ENCODE measurements at places on chromosomes 7 and 10.

DNA sequence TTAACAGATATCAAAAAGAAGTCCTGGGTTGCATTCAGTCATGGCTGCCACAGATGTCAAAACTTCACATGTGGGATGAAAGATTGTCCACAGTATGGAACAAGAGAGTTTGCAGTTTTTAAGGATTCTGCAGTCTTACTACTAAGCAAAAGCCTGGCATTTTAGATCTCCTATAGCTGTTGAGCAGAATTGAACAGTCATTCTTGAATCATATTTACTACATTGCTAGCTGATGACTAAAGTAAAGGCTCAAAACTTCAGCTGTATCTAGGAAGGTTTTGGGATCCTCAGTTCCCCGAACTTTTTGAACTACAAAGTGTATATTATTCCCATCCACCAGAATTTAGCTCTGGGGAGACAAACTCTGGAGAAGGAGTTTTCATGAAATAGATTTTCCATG, 31.0 kb downstream of the BET1 start:
- peak; percentile 7 for DNase-seq

DNA sequence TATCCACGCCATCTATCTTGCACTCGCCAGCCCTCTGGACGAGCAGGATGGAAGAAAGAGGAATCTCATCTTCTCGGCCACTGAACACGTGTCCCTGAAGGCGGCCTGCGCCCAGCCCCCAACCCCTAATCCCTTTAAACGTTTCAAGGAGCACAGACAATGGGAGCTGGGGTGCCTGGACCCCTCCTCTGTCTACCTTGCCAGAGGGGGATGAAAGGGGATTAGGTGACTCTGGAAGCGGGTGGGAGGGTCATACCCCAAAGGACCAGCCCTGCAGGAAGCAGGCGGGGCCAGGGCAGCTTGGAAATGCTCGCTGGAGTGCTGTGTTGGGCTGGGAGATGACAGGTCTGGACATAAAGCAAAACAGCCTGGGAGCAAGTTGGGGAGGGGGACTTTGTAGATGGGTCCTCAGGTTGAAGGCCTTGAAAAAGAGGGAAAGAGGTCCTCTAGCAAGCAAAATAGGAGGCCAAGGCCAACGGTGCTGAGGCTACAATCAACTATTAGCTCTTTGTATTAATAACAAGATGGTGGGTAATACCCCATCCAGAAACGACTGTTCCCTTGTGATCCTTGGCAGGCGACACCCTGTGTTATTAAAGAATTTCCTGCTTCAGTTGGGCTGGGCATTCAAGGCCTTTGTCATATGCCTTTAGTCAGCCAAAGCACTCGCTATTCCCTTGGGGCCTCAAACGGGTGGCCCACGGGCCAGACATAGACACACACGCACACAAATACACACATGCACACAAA, 126.5 kb upstream of the UNC5B start:
- peak; percentile 5 for DNase-seq

GRCh38 chr7:104883248-104883717, 130.7 kb upstream of the KMT2E start:
- DNase-seq = no peak

- no peak for DNase-seq
Measured at GRCh38 chr10:32357056-32357735, 10.2 kb upstream of the EPC1 start.

GRCh38 chr10:123160311-123160980, 6.2 kb downstream of the BUB3 start:
- DNase-seq = no peak

- no peak for DNase-seq
Measured at GRCh38 chr10:103062854-103063590, 130.1 kb downstream of the NT5C2 start.

GRCh38 chr7:155138204-155138603, 68.1 kb downstream of the HTR5A start:
- no peak for DNase-seq

GRCh38 chr10:98125940-98126631, 8.4 kb upstream of the R3HCC1L start:
- DNase-seq = no peak

DNA sequence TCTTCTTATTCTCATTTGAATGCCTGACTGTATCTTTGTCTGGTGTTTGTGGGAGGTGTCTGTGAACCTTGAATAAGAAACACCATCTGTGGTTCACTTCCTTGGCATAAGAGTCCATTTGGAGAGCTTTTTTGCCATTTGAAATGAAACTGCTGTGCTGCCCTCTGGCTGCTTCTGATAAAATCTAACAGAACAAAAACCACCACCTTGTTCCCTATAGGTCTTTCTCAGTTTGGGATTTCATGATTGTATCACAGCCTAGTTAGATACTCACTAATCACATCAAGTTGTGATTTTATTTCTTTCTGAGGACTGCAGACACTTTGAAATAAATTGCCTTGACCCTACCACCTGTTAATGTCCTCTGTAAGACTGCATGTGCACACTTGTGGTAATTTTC, 102.7 kb upstream of the FAM13C start:
- peak; percentile 24 for DNase-seq

GRCh38 chr7:122544463-122544862, 154.5 kb downstream of the RNF133 start:
- DNase-seq = no peak

DNA sequence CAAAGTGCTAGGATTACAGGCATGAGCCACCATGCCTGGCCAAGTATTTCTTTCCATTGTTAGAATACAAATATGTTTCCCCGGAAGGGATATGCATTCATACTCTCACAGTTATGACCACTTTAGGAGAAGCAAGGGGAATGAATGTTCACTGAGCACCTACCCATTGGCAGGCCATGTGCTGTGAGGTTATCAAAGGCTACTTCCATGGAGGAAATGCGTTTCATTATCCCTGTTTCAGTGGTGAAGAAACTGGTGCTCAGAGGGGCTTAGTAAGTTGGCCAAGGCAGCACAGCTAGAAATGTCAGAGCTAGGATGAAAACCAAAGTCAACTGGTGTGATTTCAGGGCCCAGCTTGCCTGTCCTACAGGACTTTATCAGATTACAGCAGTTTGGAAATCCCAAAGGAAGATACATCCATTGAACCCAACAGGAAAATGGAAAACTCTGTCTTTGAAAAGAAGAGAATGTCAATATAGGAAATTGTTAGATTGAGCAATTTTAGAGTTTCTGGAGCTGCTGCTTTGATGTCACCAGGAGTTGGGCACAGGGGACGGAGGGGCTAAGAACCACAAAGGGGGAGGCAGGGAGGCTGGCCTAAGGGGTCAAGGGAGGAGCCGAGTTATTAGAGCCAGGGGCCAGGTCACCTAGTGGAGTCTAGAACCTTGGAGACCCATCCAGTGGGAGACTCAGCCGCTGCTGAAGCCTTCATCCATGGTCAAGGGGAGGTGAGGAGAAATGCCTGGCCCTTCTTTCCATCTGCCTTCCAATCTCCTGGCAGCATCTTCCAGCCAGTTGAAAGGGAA, 319.8 kb downstream of the FRMD4A start:
- DNase-seq = no peak

DNA sequence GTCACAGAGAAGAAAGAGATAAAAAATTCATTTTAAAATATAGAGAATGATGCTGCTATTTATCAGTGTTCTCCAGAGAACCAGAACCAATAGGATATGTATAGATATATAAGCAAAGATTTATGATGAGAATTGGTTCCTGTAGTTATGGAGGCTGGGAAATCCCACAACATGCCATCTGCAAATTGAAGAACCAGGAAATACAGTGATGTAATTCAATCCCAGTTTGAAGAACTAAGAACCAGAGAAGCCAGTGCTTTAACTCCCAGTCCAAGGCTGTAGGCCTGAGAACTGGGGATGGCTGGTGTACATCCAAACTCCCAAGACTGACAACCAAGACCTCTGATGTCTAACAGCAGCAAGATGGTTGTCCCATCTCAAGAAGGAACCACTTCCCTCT, 192.9 kb upstream of the PLXDC2 start:
- DNase-seq = no peak

DNA sequence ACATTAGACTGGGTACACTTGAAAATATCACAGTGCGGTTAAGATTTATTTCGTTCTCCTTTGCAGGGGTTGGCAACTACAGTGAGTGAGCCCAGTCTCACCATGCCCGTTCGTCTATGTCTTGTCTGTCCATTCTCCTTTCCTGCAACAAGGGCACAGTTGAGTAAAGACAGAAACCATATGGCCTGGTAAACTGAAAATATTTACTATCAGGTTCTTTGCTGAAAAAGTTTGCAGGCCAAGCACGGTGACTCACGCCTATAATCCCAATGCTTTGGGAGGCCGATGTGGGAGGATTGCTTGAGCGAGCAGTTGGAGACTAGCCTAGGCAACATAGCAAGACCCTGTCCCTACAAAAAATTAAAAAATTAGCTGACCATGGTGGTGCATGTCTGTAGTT, 11.4 kb upstream of the KCTD7 start:
- no peak for DNase-seq

GRCh38 chr7:88314061-88314491, 7.4 kb upstream of the STEAP4 start:
- no peak for DNase-seq

DNA sequence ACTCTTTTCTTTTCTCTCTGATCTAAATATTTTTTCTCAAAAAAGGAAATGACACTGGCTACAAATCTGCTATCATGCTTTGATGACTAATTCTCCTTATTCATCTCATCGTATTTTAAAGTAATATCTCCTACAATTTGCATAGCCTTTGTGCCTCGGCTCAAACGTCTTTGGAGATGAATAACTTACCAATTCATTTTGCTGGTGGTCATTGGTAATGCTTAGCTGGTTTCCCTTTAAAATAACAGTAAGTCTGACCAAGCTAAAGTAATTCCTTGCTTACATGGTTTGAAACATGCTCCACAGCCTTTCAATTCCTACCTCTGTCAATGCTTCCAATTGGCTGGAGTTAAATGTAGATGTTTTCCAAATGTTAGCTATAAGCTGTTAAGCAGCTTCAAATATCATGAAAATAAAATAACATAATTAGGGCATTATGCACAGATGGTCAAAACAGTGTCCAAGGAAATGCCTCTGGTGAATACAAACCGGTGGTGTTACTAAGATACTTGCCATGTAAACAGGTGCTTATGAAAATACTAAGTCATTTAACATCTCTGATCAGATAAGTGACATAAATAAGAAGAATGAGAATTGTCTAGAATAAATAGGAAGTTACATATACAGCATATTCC, 435.0 kb downstream of the POM121L12 start:
- no peak for DNase-seq

DNA sequence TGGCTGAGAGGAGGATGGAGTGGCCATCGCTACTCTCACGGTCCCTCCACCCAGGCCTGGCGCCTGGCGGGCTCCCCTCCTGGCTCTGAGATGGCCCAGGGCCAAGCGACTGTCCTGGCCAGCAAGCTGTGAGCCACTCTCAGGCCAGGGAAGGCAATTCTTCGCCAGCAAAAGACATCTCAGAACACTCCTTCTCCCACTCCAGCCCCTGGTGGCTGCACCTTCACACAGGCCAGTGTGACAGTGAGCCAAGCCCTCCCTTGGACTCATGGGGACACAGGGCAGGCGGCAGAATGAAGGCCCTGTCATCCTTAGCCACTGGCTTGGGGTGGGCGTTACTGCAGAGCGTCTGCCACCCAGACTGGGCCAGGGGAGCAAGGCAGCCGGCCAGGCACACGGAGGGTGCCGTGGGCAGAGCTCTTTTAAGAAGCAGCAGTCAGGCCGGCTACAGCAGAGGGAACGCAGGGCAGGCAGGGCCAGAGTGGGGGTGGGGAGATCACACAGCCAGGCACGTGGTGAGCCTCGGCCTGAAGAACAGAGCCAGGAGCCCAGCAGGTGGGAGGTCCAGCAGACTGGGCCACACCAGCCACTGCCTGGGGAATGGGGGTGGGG, 14.4 kb downstream of the STK32C start:
- no peak for DNase-seq

DNA sequence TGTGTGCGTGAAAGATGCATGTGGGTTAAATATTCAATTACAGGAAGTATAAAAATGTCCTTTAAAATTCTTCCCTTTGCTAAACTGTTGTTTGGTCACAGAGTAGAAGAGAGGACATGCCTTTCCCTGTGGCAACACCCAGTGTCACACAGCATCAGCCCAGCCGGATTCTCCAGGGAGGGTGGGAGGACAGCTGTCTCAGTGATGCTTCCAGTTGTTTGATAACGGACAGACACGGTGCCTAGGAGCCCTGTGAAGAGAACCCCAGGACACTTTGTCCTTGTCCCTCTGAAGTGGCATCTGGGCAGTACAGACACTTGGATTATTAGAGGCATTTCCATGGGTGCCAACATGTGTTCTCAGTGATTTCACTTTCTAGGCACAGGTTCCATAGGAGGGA, 306.6 kb upstream of the LRGUK start:
- DNase-seq = no peak

GRCh38 chr7:136045992-136046391, 68.8 kb upstream of the MTPN start:
- DNase-seq = no peak

- DNase-seq = peak; percentile 93
Measured at GRCh38 chr10:15370856-15371701, at the start of gene FAM171A1. TSS of gene FAM171A1 (minus strand) at chr10:15371289. CDS start at chr10:15371052, 237 bp downstream.

- DNase-seq = no peak
Measured at GRCh38 chr7:73905360-73905759, 44.4 kb downstream of the TMEM270 start.

DNA sequence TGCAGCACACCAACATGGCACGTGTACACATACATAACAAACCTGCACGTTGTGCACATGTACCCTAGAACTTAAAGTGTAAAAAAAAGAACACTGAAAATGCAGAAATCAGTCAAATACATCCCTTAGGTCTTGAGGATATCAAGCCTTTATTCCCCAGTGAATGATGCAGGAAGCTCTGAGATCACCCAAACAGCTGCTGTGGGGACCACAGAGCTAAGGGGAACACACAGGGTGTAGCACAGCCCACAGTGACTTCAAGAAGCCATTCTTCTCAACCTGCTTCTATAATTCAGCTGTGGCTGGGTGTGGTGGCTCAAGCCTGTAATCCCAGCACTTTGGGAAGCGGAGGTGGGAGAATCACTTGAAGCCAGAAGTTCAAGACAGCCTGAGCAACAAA, 314.9 kb downstream of the CALN1 start:
- DNase-seq = no peak

All from GM03348 (cell line).